Psoas muscle (tissue), 8 donors: ENCODE measurements at places on chromosomes 4 and X. TPM values are rescaled to one million over a fixed set of nuclear protein-coding genes. Genes with fewer than 3 reads are reported as not detected.

UNC5C gene
- total RNA-seq: 0.40 TPM

DOCK11 gene
- total RNA-seq: 1.6 TPM

TET2 gene
- 24.0 TPM for total RNA-seq

ADRA2C gene
- total RNA-seq: 4.8 TPM

UGT2A1 gene
- not detected for total RNA-seq

ERAS gene
- not detected for total RNA-seq

ZNF330 gene
- total RNA-seq: 44.4 TPM

HTATSF1 gene
- total RNA-seq: 68.8 TPM

TRPC3 gene
- total RNA-seq: not detected

APLN gene
- 0.86 TPM for total RNA-seq

SATL1 gene
- not detected for total RNA-seq

ANXA10 gene
- not detected for total RNA-seq

ABCG2 gene
- 0.69 TPM for total RNA-seq

DNA sequence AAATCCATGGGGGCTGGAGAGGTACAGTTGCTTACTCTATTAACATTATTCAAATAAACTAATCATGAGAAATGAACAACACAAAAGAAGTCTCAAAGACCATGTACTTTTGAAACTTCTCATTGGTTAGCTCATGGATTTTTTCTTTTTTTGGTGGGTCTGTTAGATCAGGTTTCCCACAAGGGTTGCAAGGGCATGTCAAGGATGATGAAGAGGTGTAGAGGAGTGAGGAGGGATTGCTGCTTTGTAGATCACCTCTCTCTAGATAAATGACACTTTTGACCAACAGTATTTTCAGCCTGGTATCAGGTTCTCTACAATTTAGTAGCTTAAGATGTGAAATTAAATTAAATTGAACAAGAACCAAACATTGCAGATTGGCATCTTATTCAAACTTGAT is 417.9 kb upstream of the AGA start:
- H3K4me3 ChIP-seq: no peak overlapping the region
- no peak for DNase-seq
- H3K27ac ChIP-seq: no peak overlapping the region
- H3K36me3 ChIP-seq: no peaks in the 10 kb centered on the region
- H3K4me1 ChIP-seq: no peaks in the 10 kb centered on the region
- no peaks in the 10 kb centered on the region for H3K27me3 ChIP-seq

DNA sequence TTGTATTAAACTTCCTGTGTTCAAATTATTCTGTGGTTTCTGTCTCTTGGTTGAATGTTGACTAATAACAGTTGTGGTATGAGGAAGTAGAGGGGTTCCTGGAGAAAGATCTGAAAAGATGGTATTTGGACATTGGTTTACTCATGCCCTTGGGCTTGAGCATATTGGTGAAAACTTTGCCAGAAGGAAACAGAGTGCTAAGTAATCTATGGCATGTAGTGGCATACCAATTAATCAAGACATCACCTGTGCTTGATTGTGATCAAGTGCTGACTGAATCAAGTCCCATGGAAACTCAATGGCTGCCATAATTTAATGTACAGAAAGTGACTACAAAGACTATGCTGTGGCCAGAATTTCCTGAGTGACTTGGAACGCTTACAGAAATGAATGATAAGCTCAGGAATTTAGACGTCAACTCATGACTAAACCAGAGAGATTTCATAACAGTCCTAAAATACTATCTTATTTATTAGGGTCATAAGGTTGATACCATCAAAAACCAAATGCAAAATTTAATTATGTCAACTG is 2062.9 kb downstream of the ARAP2 start:
- H3K36me3 ChIP-seq: no peaks in the 10 kb centered on the region
- DNase-seq: no peak
- no peak overlapping the region for H3K27ac ChIP-seq
- no peaks in the 10 kb centered on the region for H3K4me1 ChIP-seq

- DNase-seq: no peak
- H3K4me3 ChIP-seq: no peak overlapping the region
- no peaks in the 10 kb centered on the region for H3K4me1 ChIP-seq
- no peak overlapping the region for H3K27ac ChIP-seq
Observed at GRCh38 chr4:111761531-111761930, 383.7 kb upstream of the FAM241A start.

- no peaks in the 10 kb centered on the region for H3K4me1 ChIP-seq
- no peak overlapping the region for H3K4me3 ChIP-seq
- H3K27me3 ChIP-seq: no peaks in the 10 kb centered on the region
- H3K36me3 ChIP-seq: no peaks in the 10 kb centered on the region
Observed at GRCh38 chr4:9384126-9384525, 21.2 kb downstream of the USP17L30 start.

- H3K27ac ChIP-seq: no peak within 1 kb of the TSS
- DNase-seq: peak; percentile 35
- no peaks in the 10 kb centered on the region for H3K36me3 ChIP-seq
- peaks cover 4% of the 10 kb centered on the region for H3K27me3 ChIP-seq
Observed at GRCh38 chr4:41256740-41257256, at the start of gene UCHL1. Gene UCHL1 (plus strand): TSS chr4:41256928. CDS start chr4:41256977, 49 bp downstream.

- no peak overlapping the region for H3K4me3 ChIP-seq
- no peaks in the 10 kb centered on the region for H3K27me3 ChIP-seq
- no peak overlapping the region for H3K27ac ChIP-seq
Observed at GRCh38 chr4:14575289-14575688, 427.0 kb upstream of the CPEB2 start.

DNA sequence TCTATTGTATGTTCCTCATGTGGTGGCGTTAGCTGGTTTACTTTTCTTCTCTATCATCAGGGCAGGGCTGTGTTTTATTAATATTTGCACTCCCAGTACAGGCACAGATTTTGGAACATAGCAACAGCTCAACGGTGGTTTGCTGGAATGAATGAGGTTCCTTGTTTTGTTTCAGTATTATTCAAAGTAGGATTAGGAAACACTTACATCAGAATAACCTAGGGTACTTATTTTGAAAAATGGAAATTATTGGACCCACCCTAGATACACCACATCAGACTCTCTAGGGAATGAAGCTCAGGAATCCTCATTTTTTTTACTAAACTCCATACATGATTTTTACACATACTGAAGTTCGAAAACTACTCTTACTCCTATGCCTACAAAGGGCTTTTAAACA is 108.8 kb upstream of the ENPEP start:
- DNase-seq: no peak
- H3K4me3 ChIP-seq: no peak overlapping the region
- no peaks in the 10 kb centered on the region for H3K36me3 ChIP-seq

GRCh38 chr4:62130230-62130629 is 930.1 kb downstream of the ADGRL3 start:
- H3K36me3 ChIP-seq: no peaks in the 10 kb centered on the region
- no peak for DNase-seq
- H3K4me1 ChIP-seq: no peaks in the 10 kb centered on the region
- H3K27ac ChIP-seq: no peak overlapping the region
- H3K4me3 ChIP-seq: no peak overlapping the region
- H3K27me3 ChIP-seq: no peaks in the 10 kb centered on the region

GRCh38 chr4:136863756-136864155 is 668.5 kb downstream of the PCDH18 start:
- no peak overlapping the region for H3K27ac ChIP-seq
- peaks cover 5% of the 10 kb centered on the region for H3K4me1 ChIP-seq
- no peaks in the 10 kb centered on the region for H3K27me3 ChIP-seq
- no peak for DNase-seq

DNA sequence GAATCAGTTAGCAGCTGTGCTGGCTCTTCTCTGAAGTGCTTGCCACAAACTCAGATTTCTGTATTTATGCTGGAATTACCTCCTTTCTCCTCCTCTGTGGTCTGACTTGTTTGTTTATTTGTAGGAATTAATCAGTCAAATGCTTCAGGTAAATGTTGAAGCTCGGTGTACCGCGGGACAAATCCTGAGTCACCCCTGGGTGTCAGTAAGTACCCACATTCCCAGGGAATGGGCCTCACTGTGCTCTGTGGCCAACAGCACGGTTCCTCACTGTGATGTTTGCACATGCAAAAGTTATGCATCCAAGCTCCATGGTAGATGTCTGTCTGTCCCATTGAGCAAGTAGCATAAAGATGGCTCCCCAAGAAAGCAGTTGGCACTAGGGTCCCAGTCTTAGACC is 169.9 kb downstream of the DCLK2 start:
- H3K27ac ChIP-seq: no peak overlapping the region
- no peaks in the 10 kb centered on the region for H3K27me3 ChIP-seq
- no peak for DNase-seq
- H3K4me1 ChIP-seq: no peaks in the 10 kb centered on the region
- H3K4me3 ChIP-seq: no peak overlapping the region
- no peaks in the 10 kb centered on the region for H3K36me3 ChIP-seq

- no peak overlapping the region for H3K27ac ChIP-seq
- H3K4me3 ChIP-seq: no peak overlapping the region
- H3K36me3 ChIP-seq: no peaks in the 10 kb centered on the region
- no peaks in the 10 kb centered on the region for H3K27me3 ChIP-seq
- no peaks in the 10 kb centered on the region for H3K4me1 ChIP-seq
- DNase-seq: no peak
Observed at GRCh38 chr4:29717287-29718057, 1002.7 kb upstream of the PCDH7 start.

DNA sequence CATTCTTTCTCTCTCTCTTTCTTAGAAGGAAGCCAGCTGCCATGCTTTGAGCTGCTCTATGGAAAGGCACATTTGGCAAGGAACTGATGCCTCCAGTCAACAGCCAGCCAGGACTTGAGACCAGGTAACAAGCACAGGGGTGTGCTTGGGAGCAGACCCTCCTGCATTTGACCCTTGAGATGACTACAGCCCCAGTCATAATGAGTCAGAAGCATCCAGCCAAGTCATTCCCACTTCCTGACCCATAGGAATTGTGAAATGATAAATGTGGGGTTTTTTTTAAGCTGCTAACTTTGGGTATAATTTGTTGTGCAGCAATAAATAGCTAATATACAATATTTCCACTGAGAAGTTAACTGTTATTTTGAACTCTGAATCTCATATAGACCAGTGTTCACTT is 446.9 kb downstream of the GRXCR1 start:
- no peak overlapping the region for H3K27ac ChIP-seq
- H3K36me3 ChIP-seq: no peaks in the 10 kb centered on the region
- H3K27me3 ChIP-seq: no peaks in the 10 kb centered on the region

GRCh38 chr4:31349907-31350306 is 629.7 kb downstream of the PCDH7 start:
- H3K4me3 ChIP-seq: no peak overlapping the region
- no peak for DNase-seq
- H3K36me3 ChIP-seq: no peaks in the 10 kb centered on the region
- H3K27ac ChIP-seq: no peak overlapping the region

DNA sequence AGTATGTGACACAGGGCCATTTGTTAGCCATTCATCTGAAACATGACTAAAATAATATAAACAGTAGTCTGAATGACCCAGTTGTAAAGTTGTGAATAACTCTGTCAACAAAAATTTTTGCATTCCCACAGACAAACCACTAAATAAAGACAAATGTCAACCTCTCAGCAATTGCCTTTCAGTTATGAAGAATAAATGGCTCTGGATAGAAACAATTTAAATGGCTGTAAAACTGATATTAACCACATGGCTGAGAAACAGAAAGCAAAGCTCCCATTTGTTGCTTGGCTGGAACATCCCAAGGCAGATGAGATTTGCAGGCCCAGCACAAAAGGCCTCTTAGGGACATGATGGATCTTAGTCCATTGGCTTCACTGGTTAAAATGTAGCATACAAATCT is 296.3 kb downstream of the GALNTL6 start:
- no peak overlapping the region for H3K4me3 ChIP-seq
- no peak overlapping the region for H3K27ac ChIP-seq

DNA sequence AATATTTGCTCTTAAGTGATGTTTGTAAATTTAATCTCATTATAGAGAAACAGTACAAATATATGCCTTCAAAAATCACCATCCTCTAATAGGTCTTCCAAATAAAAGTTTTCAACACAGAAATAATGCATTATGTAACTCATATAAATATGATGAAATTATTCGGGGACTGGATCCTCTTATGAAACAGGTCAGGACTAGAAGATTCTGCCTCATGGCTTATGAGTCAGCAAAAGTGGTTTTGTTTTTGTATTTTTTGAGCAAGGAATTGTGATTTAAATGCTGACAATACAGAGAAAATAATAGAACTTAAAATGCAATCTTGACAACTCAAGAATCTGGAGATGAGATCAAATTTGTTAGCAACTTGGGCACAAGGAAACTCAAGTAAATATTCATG is 179.7 kb upstream of the NDP start:
- no peaks in the 10 kb centered on the region for H3K36me3 ChIP-seq
- H3K27ac ChIP-seq: no peak overlapping the region
- DNase-seq: no peak
- no peaks in the 10 kb centered on the region for H3K27me3 ChIP-seq

DNA sequence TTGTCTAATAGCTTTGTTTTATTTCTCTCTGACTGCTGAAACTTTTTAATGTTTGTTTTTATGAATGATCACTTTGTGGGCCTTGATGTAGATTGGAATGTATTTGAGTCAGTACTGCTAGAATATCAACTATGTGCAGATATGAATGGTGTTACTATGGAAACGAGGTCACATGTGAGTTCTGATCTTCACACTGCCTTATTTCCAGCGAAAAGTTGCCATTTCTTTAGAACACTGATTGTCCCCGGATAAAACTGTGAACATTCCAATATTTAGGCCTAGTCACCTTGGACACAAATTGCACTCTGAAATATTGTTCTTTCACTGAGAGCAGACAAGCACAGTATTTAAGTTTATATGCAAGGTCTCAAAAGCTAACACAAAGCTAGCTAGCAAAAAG is 27.2 kb upstream of the MAGED1 start:
- no peaks in the 10 kb centered on the region for H3K4me1 ChIP-seq
- H3K27ac ChIP-seq: no peak overlapping the region
- no peaks in the 10 kb centered on the region for H3K27me3 ChIP-seq
- no peak for DNase-seq
- no peaks in the 10 kb centered on the region for H3K36me3 ChIP-seq
- H3K4me3 ChIP-seq: no peak overlapping the region

DNA sequence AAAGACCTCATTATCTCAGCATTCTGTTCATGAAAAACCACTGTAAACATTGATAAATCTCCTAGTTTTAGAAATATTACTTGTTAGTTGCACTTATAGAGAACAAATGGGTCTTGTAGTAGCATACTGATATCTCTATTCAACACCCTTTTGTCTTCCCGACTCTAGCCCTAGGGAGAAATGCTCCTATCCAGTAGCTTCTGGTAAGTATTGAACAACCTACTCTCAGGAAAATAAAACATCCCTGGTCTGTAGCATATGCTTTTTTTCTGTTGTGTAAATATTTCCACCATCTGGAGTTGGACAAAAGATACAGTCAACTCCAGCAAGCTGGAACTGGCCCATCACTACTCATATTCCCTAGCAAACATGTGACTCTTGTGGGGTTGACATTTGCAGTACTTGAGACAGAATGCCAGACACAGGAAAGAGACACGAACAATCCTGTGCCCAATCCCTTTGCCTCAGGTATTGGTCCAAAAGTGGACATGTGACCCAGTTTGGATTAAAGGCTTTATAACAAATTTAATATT is 188.2 kb downstream of the GC start:
- no peaks in the 10 kb centered on the region for H3K27me3 ChIP-seq
- H3K4me1 ChIP-seq: no peaks in the 10 kb centered on the region
- no peak overlapping the region for H3K4me3 ChIP-seq
- H3K27ac ChIP-seq: no peak overlapping the region

GRCh38 chr4:18203966-18204365 is 182.4 kb upstream of the LCORL start:
- no peaks in the 10 kb centered on the region for H3K4me1 ChIP-seq
- no peaks in the 10 kb centered on the region for H3K27me3 ChIP-seq
- DNase-seq: no peak
